Esophagus squamous epithelium (tissue), 5 donors: ENCODE measurements at places on chromosomes 3 and 15.

- no peak for DNase-seq
Measured at GRCh38 chr3:115469649-115470048, 153.7 kb upstream of the GAP43 start.

DNA sequence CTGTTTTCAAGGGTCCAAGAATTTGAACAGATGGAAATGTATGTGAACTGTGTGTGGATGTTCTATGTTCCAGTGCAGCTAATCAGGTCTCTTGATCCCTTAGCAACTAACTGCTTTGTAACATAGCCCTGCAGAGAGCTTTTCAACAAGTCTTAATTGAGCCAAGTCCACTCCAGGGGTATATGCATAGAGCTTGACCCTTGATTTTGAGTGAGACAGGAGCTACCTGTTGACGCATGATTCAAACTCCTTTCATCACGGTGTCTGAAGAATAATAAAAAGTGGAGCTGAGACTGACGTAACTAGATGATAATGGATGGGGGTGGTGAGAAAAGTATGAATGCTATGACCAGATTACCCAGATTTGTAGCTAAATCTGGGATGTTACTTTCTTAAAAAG, 93.3 kb upstream of the CCDC54 start:
- DNase-seq = no peak

GRCh38 chr3:73418681-73419080, 206.1 kb downstream of the PDZRN3 start:
- DNase-seq = no peak

DNA sequence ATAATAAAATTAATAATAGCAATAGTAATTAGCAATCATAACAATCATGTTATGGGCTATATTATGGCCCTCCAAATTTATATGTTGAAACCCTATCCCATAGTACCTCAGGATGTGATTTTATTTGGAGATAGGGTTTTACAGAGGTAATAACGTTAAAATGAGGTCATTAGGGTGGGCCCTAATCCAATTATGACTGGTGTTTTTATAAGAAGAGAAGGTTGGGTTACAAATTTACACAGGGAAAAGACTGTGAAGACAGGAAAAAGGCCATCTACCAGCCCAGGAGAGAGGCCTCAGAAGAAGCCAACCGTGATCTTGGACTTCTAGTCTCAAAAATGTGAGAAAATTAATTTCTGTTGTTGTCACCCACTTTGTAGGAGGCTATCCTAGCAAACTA, 353.1 kb downstream of the CHL1 start:
- no peak for DNase-seq

- no peak for DNase-seq
Measured at GRCh38 chr15:68489421-68489820, 57.5 kb upstream of the ITGA11 start.

DNA sequence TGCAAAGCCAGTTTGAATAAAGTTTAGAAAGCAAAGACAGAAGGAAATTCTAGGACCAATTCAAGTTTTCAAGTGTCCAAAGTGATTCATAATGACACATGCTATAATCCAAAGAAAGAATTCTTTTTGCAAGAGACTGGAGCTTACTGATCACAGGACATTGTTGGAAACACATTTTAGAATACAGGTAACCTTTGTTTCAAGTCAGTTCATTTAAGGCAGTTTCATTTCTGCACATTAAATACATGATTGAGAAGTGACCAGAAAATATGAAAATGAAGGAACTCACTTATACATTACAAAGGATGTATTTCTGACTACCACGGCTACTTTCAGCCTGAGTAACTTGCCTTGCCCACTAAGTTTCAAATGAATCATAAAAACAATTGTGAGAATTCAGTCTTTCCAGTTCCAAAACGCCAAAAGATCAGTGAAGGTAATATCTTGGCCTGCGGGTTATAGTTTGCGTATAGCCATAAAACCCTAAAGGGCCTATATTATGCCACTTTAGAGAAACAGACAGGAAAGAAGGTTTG, 48.7 kb downstream of the PRICKLE2 start:
- no peak for DNase-seq

- DNase-seq = no peak
Measured at GRCh38 chr3:99765042-99765942, 52.4 kb upstream of the CMSS1 start.

- no peak for DNase-seq
Measured at GRCh38 chr3:146283781-146284445, 33.0 kb upstream of the PLSCR4 start.

DNA sequence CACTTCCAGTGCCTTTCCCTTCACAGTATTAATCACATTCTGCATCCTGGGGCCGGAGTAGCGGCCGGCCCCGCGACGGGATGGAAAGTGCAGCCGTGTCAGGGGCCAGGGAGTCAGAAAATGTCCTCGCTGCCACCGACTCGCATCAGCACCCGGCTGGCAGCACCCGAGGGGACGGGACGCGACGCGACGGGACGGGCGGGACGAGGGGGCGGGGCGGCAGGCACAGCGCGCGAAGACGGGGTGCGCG, 353 bp downstream of the ATG3 start:
- DNase-seq = no peak

DNA sequence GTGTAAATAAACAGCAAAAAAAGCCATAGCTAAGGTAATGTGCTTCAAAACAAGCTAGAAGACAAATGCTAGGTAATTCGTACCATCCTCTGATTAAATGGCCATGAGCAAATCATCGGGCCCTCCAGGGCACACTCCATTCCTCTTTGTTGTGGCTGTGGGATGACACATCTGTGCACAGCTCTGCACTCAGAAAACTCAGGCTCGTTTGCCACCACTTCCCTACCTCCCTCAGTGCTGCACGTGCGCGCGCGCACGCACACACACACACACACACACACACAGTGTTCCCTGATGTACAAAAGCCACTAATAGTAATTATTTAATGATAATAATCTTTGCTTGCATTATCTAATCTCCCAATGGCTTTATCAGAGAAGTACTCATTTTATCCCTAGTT, 336.6 kb downstream of the FEZF2 start:
- DNase-seq = no peak

- DNase-seq = no peak
Measured at GRCh38 chr3:133986311-133986710, 43.4 kb downstream of the SLCO2A1 start.

- no peak for DNase-seq
Measured at GRCh38 chr3:58411851-58412830, 21.5 kb downstream of the PDHB start.

DNA sequence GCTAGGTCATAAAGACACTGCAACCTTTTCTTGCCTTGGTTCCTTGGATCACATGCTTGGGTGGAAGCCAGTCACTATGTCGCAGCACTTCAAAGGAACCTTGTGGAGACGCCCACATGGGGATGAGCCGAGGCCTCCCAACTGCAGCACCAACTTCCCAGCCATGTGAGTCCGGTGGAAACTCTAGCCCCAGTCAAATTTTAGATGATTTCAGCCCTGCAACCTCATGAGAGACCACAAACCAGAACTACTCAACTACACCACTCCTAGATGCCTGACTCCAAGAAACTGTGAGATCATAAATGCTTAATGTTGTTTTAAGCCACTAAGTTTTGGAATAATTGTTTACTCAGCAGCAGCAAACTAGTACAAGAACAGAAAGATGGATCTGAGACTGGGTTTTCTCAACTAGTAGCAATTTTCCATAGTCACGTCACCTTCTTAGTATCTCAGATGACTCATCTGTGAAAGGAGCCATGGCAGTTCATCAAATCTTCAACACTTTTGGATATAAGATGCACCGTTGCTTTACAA, 86.5 kb downstream of the MB21D2 start:
- no peak for DNase-seq

GRCh38 chr3:10357592-10358308, 36.8 kb upstream of the SEC13 start:
- DNase-seq = no peak
